ENCODE measurements at places on chromosomes 4 and X.

DNA sequence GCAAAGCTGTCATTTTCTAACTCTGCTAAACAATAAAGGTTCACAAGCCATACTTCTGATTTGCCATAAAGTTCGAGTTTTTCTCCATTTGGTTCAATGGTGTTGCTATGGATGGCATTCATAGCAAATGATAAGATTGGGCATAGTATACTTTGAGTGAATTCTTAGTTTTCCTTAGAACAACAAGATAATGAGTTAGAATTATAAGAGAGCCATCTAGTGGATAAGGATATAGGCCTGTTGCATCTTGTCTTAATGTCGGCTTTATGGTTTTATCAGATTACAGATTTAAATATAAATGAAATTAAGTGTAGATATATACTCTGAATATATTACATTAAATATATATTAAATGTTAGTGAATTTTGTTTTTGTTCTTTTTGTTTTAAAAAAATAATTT, 644.6 kb downstream of the IL1RAPL1 start:
- DNase-seq: no peak

DNA sequence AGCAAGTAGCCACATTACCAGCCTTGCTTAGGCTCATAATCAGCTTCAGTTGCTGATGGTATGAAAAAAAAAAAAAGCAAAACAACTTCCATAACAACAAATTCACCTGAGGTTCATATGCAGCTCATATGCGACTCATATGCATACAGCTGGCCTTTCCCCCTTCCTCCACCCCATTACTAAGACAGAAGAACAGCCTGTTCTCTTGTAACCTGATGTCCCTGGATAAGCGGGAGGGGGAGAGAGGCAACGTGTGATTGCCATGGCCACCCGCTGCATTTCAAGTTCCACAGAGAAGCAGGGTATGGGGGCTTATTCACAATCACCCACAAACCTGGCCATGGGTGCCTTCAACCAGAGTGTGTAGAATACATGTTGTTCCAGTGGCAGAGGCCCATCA, 95.1 kb upstream of the DGKK start:
- no peak for DNase-seq

DNA sequence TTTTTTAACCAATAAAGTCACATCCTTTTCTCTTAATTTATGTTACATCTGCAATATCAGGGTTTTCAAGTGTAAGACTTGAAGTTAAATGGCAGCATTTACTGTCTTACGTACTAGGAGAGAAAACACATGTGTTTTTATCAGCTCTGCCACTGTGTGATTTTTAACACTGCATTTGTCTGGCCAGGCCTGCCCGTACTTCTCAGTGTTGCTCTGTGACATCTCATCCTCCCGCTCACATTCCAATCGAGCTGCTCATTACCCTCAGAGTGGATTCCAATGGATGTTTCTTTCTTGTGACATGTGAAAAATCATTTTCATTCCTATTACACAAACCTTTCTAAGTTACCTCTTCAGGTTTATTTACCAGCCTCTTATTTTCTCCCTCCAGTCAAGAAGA, 420.3 kb downstream of the FAT4 start:
- no peak for DNase-seq

DNA sequence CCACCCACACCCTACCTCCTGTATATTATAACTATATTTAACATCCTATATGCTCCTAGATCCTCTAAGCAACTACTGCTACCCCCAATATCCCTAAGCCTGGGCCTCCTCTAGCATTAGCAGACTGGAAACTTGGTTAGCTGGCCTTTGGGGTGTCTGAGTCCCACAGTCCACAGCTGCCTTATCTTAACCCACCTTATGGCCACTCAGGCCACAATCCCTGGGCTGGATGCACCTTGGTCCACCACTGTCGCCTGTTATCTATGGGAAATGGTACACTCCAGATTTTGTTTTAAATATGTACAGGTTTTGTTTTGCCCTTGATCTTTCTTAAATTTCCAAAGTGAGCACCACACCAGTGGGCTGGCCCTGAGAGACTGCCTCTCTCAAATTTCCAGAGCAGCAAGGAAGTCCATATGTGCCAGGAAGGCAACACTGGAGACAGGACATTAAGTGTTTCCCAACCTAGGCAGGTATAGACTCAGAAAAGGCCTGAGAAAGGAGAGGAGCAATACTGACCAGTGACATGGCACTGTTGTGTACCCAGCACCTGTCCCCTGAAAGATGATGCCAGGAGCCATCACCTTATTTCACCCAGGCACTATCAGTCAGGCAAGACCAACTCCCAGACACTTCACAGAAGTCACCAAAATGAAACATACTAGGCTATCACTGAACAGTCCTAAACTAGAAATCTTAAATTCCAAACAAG, 921 bp downstream of the PFKFB1 start:
- DNase-seq: no peak

GRCh38 chrX:123550829-123551228, 182.0 kb downstream of the THOC2 start:
- DNase-seq: no peak

GRCh38 chr4:52640808-52641565, 18.1 kb downstream of the USP46 start:
- no peak for DNase-seq

DNA sequence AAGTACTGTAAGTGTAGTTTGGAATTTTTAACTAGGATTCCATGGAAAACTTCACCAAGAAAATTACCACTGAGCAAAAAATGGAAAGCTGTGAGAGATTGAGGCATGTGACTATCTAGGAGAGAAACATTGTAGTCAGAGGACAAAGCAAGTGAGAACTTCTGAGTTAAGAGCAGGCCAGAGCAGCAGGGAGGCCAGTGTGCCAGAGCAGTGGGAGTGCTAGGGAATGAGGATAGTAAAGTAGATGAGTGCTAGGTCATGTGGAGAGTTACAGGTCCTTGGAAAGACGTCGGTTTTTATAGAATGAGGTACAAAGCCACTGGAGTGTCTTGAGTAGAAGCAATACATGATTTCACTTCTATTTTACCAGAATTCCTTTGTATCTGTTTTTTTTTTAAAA, 52.7 kb upstream of the FAT4 start:
- DNase-seq: no peak

DNA sequence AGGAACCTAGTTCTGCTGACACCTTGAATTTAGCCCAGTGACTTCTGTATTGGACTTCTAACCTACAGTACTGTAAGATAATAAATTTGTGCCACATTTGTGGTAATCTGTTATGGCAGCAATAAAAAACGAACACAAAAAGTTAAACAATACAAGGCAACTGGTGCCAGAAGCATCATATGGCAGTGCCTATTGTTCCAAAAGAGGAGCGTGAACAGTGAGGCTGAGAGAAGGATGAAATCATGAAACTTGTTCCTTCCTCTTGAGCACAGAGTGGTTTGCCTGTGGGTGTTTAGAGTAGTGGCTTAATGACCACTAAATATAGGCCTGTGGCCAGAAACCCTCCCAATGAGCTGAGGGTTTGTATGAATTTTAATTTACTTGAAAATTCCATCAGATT, 69.7 kb upstream of the PGRMC2 start:
- DNase-seq: no peak

- DNase-seq: no peak
Measured at GRCh38 chrX:63713526-63713925, 71.5 kb downstream of the ARHGEF9 start.

DNA sequence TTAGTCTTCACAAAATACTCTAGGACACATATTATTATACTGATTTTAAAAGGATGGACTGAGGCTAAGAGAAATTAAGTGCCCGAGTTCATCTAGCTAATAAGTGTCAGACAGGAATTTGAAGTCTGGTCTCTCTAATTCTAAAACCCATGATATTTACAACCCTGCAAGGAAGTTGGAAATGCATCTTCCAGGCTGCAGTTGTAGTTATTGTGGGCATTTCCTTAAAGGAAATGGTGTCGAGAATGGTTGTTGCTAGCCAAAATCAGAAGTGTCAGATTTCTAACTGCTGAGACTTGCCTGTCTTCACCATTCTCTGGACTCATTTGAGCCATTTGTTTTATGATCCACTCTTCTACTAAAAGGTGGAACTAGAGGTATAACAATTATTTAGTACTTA, 82.5 kb downstream of the FAT4 start:
- DNase-seq: no peak

DNA sequence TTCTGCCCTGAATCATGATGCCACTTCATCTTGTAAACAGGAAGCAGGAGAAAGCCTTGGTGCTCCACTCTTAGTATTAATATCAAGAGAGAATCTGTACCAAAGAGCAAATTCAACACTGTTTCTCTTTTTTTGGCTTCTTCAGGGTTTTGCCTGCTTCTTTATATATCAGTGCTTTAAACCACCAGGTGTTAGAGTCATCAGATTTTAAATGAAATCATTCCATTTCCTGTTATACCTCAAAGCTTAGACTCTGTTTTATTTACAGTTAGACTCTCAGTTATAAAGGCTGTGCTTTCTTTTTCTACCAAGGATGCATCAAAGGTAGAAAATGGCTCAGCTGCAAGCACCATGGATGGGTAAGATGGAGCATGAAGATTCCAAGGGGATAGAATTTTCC, 350.9 kb downstream of the CAMK2D start:
- no peak for DNase-seq

DNA sequence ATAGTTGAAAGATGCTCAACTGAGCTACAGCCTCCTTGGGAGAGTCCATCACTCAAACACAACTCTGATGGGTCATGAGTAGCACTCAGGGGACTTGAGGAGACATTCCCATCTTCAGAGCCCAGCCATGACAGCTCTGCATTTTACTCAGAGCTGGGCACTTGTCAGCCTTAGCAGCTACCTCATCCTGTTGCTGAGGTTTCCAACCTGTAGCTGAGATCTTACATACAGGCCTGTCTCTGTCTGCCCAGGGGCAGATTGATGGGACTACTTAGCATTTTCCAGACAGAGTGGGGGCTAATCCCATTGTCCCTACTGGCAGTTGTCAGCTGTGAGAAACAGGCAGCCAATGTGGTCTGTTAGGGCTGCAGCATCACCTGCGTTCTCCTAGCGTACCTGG, 3.5 kb downstream of the FHDC1 start:
- no peak for DNase-seq

DNA sequence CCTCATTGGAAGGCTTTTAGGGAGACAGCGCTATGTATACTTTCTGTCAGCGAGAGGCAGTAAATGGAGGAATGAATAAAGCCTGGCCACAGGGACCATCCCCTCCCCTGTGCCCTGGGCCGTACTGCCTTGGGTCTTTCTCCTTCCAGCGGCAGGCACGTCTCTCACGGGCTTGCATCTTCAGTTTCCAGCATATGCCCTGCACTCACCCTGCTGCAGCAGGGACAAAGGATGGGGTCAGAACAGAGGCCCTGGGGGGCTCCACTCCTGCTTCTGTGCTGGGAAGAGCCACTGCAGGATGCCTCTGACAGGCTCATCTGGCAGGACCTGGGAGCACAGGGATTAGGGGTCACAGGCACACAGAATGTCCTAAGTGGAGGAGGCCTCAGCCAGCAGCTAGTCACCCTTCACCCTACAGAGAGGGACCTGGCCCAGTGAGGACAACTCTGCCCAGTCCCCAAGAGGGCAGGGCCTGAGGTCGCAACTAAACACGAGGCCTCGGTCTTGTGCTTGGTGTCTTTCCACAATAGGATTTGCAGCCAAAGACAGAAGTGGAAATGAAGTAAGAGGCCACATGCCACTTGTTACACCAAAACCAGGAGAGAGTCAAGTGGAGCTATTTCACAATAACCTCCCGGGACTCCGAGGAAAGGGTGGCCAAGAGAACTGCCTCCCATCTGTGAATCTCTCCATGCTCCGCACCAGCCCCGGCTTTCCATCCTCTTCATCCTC, 150.8 kb downstream of the AFAP1 start:
- DNase-seq: no peak

DNA sequence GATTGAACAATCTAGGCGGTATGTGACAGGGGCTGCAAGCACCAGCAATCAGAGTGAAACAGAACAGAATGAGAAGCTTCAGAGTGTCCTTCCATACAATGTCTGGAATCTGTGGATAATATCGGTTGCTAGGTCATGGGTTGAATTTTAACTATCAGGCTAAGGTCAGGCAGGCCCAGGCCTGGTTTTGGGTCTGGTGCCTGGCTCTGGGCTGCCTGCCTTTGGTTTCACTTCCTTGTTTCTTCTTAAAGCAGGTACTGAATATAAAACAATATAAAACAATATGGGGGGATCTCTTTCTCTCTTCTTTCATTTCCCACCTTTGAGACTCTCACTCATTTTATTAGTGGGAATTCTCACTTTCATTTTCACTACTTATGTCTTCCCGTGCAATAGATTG, 962.0 kb downstream of the CCSER1 start:
- no peak for DNase-seq

GRCh38 chr4:24743927-24744326, 51.4 kb upstream of the SOD3 start:
- DNase-seq: no peak

- DNase-seq: no peak
Measured at GRCh38 chrX:153825042-153825441, 5.3 kb downstream of the PDZD4 start.

DNA sequence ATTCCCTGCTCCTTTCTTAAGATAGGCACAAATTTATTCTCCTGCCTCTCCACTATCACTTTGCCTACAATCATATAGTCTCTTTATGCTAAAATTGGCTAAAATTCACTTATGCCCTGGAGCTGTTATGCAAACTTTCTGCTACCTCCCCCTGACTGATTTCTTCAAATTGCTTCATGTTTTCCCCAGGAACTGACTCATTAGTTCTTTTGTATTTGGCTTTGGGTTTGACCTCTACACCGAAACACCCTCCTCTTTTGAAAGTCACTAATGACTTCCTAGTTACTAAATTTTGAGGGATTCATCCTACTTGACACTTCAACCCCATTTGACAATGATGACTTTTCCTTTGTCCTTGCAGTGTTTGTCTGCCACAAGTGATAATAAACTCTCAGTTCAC, 222.6 kb downstream of the NDST4 start:
- no peak for DNase-seq

GRCh38 chr4:154030152-154030551, 241.3 kb upstream of the SFRP2 start:
- DNase-seq: no peak

DNA sequence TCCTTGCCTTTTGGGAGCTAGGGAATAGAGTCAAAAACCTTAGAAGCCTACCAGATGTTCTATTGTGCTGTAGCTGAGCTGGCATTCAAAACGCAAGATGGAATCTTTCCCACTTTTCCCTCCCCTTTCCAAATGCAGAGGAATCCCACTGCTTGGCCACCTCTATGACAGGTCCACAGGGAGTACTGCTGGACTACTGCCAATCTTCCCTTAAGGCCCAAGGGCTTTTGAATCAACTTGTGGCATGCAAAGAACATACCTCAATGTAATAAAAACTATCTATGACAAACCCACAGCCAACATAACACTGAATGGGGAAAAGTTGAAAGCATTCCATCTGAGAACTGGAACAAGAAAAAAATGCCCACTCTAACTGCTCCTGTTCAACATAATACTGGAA, 139.2 kb upstream of the AGTR2 start:
- DNase-seq: no peak

GRCh38 chr4:139919521-139919920, 234.5 kb downstream of the MAML3 start:
- no peak for DNase-seq

DNA sequence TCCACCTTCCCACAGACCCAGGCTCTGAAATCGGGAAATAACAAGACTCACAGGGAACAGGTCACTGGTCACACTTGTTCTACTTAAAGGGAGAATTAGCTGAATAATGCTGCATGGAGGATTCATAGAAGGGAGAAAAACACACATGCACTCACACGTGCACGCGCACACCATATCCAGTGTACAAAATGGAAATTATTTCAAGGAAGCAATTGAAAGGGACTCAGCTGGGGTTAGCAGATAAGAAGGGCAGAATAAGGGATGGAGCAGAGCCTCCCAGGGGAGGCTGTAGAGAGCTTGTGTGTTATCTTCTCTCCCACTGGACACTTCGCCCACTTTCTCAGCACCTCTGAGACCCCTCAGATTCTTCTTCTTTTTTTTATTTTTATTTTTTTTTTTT, 10.3 kb downstream of the GABRQ start:
- DNase-seq: no peak

- DNase-seq: no peak
Measured at GRCh38 chrX:130051176-130051845, 59.0 kb downstream of the ELF4 start.
